H1 (cell line): ENCODE measurements at places on chromosomes 12 and 14. TPM values are rescaled to one million over a fixed set of nuclear protein-coding genes. Genes with fewer than 3 reads are reported as not detected.

GRCh38 chr12:3735432-3735831 lies 17.5 kb downstream of the CRACR2A start:
- DNase-seq, result no peak

DNA sequence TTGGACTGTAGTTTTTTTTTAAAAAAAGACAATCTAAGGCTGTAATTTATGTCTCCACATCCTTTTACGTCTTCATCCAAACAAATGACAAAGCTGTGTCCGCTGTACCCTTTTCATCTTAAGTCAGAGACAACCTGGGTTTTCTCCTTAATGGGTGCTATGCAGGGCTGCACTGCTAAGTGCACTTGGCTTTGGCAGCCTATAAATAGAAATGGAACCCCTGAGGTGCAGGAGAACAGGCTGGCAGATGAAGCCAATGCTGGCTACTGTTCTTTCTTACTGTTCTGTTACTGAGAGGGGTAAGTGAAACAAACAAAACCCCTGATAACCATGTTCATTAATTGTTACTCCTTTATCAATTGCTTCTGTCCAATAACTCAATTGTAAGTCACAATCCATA lies 47.1 kb upstream of the KICS2 start:
- no peak for DNase-seq

GRCh38 chr12:1305063-1305434 lies 289.3 kb downstream of the FBXL14 start:
- DNase-seq, result no peak

DNA sequence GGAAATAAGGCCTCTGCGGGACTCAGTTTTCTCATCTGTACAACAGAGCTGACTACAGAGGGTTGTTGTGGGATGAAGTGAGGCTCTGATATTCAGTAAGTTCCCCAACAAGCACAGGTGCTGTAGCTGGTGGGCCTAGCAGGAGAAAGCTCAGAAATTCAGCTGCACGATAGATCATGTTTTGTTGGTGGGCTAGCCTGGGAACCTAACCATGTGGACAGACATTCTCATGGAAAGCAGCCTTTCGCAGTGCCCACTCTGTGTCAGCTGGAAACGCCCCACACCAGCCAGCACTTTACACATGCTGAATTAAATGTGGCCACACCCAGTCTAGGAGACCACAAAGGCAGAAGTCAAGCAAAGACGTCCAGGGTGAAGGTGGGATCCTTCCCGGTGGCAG lies 16.1 kb downstream of the PITPNM2 start:
- no peak for DNase-seq

GRCh38 chr14:55718551-55718950 lies 138.5 kb downstream of the KTN1 start:
- no peak for DNase-seq

- DNase-seq, result no peak
Observed at GRCh38 chr14:20682435-20683124, 1.8 kb upstream of the RNASE4 start.

- no peak for DNase-seq
Observed at GRCh38 chr14:64196814-64197411, 97.3 kb downstream of the ESR2 start.

GRCh38 chr12:33267641-33268040 lies 172.0 kb downstream of the SYT10 start:
- DNase-seq, result no peak

DNA sequence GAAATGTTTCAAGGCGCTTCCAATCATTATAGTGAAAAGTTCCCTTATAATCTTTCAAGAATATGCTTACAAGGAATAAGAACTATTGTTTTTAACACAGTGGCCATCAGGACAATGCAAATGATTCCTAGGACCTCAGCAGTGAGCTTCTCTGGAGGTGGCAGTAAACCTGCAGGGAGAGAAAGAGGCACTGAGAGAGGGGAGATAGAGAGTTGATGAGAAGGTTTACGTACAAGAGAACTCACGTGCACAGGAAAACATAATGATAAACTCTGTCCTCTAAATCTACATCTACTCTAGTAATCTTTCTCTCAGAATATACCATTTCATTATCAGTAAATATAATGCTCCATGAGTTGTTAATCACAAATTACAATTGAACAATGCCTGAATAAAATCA lies 715 bp downstream of the KLRC4 start:
- no peak for DNase-seq

DNA sequence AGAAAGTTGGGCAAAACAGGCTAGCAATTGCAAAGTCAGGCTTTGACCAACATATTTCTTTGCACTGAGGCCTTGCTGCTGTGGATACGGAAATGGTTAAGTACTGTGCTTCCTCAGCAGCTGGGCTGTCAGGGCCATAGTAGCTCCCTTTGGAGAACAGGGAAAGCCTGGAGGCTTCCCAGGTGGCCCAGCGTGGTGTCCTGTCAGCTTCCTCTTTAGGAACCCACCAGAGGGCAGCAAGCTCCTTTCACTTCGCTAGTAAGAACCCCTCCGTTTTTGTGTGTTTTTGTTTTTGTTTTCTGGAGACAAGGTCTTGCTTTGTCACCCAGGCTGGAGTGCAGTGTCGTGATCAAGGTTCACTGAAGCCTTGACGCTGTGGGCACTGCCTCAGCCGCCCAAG lies 1.7 kb upstream of the CFAP251 start:
- no peak for DNase-seq

Gene FGF23
- 0.42 and 0.67 TPM in 2 replicates for total RNA-seq

Gene SUPT16H
- total RNA-seq, result 201 and 209 TPM in 2 replicates

Gene MIPOL1
- total RNA-seq, result 18.6 and 23.9 TPM in 2 replicates
